Left ventricle myocardium superior (tissue), 1 donor: ENCODE measurements at places on chromosomes 4 and X. TPM values are rescaled to one million over a fixed set of nuclear protein-coding genes. Genes with fewer than 3 reads are reported as not detected.

DNA sequence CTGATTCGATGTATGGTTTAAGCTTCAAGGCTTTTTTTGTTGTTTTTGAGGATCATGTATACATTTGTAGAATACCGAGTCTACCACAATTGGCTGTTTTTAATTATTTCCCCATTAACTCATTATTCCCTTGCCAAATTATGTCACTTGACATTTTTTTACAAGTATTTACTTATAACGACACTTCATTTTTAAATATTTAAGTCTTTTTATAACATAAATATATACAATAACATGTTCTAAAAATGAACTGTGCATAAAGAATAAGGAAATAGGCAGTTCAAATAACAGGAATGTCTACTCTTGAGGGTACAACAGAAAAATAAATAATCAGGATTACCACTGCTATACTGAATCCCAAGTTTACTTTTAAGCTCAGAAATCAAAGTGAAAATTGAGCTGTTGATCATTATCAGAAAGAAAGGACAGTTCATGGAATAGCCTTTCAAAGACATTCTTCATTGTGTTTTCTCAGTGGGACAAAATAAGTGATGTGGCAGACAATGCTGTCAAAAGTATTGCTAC, 627.5 kb downstream of the PCDH19 start:
- no peak for DNase-seq

DNA sequence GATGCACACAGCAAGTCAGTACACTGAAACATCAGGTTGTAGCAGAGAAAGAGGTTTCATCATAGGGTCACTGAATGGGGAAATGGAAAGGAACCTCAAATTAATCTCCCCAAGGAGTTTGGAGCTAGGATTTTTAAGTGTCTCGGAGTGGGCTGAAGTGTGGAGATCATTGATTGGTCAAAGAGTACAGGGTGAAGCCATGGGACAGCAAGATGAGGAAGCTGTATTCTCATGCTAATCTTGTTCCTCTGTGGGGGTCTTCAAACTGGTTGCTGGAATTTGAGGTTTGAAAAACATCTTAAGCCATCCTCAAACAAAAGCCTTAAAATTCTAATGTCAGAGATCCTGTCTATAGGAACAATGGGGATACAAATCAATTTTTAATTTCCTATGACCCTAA, 78.8 kb upstream of the TEX13A start:
- DNase-seq: no peak

Gene PSMD10
- total RNA-seq: 18.9 TPM

GRCh38 chrX:108696690-108697089, 39.7 kb downstream of the IRS4 start:
- DNase-seq: no peak

GRCh38 chr4:122798101-122798500, 28.5 kb upstream of the FGF2 start:
- peak; percentile 39 for DNase-seq

GRCh38 chrX:65900850-65901844, 138.7 kb downstream of the VSIG4 start:
- DNase-seq: no peak

Gene UGT2B28
- total RNA-seq: not detected

DNA sequence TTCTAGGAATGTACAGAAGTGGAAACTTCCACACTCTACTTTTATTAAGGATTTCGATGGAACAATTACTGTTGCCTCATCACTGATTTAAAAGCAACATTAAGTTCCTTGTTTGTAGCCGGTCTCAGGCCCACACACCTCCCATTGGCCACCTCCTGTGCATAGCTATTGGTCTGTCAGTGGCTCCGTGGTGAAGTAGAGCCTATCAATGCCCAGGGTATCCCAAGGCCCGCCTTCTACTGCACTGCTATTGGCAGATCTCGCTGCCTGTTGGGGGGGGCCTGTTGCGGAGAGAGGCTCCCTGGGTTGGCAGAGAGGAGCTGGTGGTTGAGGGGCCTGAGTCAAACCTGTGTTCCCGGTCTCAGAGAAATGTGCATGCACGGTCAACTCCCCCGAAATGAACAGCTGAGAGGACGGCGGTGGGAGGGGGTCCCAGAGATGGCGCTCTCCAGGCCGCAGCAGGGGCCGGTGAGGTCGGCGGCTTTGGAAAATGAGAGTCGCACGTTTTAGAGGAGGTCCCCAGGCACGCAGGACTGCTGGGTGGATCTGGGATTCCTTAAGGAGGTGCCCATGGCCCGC, 4.9 kb upstream of the ARAF start:
- DNase-seq: peak; percentile 88

GRCh38 chr4:88335092-88335665, 43.5 kb upstream of the HERC6 start:
- DNase-seq: no peak

Gene GABRA4
- 16.5 TPM for total RNA-seq

DNA sequence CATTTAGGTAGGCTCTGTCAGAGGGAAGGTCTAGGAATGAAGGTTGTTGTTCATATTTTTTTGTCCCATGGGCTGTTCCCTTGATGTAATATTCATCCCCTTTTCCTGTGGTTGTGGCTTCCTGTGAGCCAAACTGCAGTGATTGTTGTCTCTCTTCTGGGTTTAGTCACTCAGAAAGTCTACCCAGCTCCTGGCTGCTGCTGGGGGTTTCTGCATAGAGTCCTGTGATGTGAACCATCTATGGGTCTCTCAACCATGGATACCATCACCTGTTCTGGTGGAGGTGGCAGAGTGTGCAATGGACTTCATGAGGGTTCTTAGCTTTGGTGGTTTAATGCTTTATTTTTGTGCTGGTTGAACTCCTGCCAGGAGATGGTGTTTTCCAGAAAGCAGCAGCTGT, 122.8 kb downstream of the ZC4H2 start:
- no peak for DNase-seq

DNA sequence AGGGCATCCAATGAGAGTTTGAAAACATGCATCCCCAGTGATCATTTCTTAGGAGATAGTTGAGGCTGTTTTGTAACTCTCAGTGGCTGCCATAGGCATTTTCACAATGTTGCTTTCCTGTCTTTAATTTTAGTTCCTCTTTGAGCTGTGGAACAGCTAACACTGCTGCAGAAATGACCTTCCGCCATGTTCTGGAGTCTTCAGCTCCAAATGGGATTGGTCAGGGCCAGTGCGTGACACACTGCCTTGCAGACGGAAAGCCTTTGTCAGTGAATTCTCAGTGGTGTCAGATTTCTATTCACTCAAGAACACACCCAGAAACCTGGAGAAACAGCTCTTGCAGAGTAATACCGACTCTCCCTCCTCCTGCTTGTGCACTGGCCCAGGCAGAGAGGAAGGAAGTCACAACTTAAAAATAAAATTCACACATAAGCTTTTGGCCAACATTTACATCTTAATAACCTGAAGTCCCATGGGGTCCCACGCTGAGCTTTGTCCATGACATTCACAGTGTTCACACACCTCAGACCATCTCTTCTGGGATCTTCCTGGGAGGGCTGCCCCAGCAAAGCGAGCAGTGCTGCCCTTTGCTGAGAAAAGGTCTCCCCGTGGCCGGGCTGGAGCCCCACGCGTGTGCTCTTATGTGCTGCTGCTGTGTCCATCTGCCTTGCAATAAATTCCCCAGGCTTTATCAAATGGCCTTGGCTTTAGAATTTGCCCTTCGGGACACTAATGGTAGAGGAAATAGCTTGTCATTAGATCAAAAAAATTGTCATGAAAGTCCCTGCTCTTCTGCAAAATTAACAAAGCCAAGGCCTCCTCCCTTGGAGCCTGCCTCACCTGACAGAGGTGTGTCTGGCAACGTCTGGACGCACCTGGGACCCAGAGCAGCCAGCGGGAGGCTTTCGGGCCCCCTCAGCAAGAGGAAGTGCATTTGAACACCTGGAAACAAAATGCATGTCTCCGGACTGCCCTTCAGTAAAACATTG, 126.8 kb downstream of the IRF2 start:
- peak; percentile 49 for DNase-seq

DNA sequence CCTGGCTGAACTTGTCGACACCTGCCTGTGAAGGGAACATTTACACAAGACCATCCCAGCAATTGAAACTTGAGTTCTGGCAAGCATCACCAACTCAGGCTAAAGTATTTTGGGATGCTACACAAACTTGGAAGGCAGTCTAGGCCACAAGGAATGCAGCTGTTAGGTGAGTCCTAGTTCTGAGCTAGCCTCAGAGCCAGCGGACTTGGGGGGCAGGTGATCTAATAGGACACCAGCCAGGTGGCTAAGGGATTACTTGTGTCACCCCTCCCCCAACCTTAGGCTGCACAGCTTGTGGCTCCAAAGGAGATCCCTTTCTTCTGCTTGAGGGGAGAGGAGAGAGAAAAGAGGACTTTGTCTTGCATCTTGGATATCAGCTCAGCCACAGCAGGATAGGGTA, 62.3 kb upstream of the DKK2 start:
- no peak for DNase-seq

DNA sequence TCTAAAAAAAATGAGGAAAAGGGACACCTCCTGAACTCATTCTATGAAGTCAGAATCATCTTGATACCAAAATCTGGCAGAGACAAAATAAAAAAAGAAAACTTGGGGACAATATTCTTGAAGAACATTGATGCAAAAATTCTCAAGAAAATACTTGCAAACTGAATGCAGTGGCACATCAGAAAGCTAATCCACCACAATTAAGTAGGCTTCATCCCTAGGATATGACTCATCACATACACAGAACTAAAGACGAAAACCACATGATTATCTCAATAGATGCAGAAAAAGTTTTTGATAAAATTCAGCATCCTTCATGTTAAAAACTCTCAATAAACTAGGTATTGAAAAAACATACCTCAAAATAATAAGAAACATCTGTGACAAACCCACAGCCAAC, 98.3 kb downstream of the FAM47B start:
- no peak for DNase-seq

DNA sequence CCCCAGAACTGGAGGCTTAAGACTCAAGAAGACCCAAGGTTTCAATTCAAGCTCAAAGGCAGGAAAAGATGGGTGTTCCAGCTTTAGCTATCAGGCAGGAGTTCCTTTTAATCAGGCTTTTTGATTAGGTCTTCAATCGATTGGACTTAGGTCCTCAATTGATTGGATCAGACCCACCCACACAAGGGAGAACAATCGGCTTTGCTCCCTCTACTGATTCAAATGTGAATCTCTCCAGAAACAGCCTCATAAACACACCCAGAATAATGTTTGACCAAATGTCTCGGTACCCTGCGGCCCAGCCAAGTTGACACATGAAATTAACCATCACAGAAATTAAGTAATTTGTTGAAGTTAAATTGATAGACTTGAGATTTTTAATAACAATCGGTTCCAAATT, 917.1 kb upstream of the FTHL17 start:
- DNase-seq: no peak

Gene KIAA1210
- total RNA-seq: not detected

Gene SPANXC
- total RNA-seq: not detected

- no peak for DNase-seq
These were observed 6.7 kb downstream of the STATH start for GRCh38 chr4:70002507-70002906.

Gene KLF8
- 3.4 TPM for total RNA-seq

DNA sequence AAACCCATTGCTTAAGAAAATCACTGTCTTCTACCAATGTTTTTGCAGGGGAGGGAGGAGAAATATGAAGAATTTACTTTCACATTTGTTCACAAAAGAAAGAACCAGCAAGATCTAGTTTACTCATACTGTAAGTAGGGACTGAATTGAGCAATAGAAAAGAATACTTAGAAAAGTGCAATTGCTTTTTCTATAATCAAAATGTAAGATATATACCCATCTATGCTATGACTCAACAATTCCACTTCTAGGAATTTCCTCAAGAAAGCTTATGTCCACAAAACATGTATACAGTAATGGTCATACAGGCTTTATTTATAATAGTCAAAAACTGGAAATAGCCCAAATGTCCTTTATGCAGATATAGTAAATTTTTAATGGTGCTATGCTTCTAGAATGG, 196.4 kb downstream of the LRBA start:
- DNase-seq: no peak

DNA sequence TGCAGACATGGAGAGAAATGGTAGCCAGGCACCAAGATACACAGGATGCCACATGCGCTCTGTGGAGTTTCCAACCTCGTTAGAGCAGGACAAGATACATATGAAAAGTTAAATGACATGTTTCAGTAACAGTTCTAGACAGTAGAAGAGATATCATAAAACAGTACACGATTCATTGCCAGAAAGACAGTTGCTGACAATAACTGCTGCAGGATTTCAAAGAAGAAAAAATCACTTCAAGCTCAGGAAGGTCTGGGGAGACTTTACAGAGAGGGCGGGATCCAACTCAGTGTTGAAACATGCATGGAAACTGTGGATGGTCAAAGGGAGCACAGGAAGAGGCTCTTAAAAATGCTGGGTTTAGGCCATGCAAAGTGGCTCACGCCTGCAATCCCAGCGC, 31.0 kb downstream of the DCTD start:
- no peak for DNase-seq

Gene CNGA2
- total RNA-seq: not detected

DNA sequence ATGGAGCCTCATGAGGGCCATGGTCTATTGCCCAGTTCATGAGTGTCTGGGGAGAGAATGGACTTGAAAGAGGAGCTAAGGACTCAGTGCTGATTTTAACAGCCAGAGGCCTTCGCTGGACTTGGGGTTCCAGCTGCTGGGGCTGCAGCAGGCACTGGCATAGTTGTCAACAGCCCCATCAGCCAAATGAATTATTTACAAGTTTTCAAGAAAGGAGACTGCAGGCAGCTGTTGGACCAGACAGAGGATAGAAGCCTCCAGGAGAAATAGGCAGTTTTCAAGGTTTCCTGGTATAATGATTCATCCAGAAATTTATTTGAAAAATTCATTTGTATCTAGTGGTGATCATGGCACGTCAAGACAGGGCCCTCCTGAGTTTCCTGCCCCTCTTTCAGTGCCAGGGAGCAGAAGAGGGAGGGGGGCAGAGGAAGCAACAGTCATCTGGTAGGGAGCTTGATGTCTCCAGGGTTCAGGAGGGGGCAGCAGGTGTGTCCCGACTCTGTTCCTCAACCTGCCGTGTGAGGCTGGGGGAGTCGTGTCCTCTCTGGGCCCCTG, 63.1 kb upstream of the GPR78 start:
- DNase-seq: no peak

Gene NSUN7
- 0.40 TPM for total RNA-seq

Gene MAGEB1
- not detected for total RNA-seq

- no peak for DNase-seq
These were observed 452.7 kb downstream of the NLGN4X start for GRCh38 chrX:5775846-5776430.
